Fibroblast of skin of right biceps (primary cell): ENCODE measurements at places on chromosomes 2 and 18.

- DNase-seq = no peak
These were observed 44.0 kb downstream of the STEAP3 start for GRCh38 chr2:119267604-119268003.

DNA sequence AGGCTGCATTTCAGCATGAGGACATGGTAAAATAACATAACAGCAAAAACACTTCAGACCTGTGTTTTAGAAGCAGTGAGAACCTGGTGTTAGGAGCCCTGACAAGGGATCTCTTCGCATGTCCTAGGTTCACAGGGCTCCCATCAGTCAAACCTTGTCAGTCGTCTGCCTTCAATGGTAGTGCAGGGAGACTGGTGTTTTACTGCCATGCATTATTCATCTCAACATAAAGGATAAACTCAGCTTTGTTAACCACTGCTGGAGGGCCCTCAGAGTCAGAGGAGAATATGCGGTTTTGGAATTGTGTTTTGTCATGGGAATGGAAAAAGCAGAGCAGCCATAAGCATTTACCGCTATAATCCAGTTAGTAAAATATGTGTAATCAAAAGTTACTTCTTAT, 275.9 kb upstream of the GCFC2 start:
- no peak for DNase-seq

DNA sequence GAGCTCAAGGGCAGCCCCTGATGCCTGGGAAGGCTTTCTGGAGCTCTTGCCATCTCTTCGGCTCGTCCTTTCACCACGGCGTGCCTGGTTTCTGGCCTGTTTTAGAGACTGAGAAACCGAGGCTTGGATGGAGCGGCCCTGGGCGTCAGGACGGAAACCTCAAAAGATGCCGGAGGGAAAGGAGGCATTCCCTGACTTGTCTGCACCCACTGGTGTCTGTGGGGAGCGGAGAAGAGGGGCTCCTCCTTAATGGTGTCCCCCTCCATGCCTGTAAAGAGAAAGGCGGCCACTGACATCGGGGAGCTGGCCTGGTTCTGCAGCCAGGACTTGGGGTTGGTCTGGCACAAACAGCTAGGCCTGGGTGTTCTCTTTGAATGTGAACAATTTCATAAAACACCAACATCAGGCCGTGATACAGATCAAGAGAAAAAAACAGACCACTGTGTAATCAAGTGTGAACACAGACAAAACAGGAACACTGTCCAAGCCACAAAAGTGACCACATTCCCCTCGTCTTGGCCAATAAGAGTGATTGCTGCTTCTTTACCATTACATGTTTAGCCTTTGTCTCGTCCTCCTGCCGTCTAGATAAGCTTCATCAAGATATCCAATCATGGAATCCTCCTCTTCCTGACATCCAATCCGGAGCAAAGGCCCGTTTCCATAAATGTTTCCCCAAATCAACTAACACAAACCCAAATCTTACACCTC, 633 bp upstream of the ILKAP start:
- no peak for DNase-seq

GRCh38 chr2:26970928-26971627, 641 bp downstream of the MAPRE3 start:
- DNase-seq = no peak

DNA sequence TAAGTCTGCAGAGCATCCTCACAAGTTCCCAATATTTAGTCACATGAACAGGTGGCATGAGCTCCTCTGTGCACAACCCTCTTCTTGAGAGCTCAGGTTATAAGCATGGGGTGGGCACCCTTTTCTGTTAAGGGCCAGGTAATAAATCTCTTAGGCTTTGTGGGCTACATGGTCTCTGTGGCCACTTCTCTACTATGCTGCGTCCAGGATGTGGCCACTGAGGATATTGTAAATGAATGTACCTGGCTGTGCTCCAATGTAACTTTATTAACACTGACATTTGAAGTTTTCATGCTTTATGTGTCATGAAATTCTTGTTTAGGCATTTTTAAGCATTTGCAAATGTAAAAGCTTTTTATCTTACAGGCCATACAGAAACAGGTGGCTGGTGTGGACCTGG, 116.8 kb upstream of the ST6GAL2 start:
- DNase-seq = peak; percentile 57

GRCh38 chr18:33817096-33817495, 239.1 kb downstream of the ASXL3 start:
- peak; percentile 95 for DNase-seq

DNA sequence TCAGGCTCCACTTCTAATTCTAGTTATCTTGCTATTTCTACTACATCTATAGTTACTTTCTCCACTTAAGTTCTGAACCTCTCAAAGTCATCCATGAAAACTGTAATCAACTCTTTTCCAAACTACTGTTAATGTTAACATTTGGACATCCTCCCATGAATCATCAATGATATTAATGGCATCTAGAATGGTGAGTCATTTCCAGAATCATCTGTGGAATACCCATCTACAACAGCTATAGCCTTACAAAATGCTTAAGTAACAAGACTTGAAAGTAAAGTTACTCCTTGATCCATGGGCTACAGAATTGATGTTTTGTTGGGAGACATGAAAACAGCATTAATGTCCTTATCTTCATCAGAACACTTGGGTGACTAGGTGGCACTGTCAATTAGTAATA, 35.4 kb downstream of the BARD1 start:
- DNase-seq = peak; percentile 39

DNA sequence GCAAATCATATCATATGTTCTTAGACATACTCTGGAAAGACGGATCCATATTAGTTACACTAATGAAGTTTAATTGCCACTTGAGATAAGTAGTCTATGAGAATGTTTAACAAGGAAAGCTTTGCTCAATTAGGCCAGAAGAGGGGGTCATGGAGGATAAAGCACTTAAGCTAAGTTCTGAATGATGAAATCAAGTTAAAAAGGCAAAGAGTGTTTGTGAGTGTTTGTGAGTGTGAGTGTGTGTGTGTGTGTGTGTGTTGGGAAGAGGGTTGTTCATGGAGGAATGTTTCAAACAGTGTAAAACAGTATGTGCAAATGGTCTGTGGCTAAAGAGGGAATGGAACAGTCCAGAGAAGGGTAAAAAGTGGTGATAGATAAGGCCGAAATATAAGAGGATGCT, 360.9 kb downstream of the ERBB4 start:
- DNase-seq = peak; percentile 3

- no peak for DNase-seq
These were observed 688 bp upstream of the WDR33 start for GRCh38 chr2:127811397-127812321.

- DNase-seq = no peak
These were observed 321.0 kb upstream of the NRP2 start for GRCh38 chr2:205361272-205361671.

DNA sequence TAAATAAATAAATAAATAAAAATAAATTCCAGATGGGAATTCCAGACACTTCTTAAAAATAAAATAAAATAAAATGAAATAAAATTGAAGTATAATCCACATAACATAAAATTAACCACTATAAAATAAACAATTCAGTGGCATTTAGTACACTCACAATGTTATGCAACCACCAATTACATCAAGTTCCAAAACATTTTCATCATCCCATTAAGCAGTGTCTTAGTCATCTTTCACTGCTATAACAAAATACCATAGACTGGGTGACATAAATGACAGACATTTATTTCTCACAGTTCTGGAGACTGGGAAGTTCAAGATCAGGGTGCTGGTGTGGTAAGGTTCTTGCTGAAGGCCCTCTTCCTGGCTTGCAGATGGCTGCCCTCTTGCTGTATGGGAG, 22.6 kb upstream of the PROKR1 start:
- no peak for DNase-seq

GRCh38 chr2:227188292-227188691, 23.9 kb downstream of the COL4A3 start:
- DNase-seq = peak; percentile 44

DNA sequence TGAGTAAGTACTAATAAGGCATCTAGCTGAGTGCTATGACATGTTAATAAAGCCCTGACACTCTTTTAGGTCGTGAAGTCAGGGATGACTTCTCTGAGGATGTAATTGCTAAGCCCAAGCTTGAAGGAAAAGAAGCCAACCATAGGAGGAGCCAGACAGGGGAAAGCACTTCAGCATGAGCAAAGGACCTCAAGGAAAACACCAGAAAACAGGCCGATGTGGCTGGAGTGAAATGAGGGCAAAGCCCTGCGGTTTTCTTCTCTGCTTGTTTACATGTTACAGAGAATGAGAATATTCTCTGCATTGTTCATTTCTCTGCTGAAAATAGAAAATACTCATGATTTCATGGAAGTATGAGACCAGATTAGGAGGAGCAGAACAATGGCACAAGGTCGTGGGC, 112.5 kb upstream of the ARHGAP28 start:
- no peak for DNase-seq

- peak; percentile 11 for DNase-seq
These were observed 258.0 kb downstream of the HDAC4 start for GRCh38 chr2:239142806-239143205.

- peak; percentile 79 for DNase-seq
These were observed 329.9 kb downstream of the DYSF start for GRCh38 chr2:71783215-71783614.

GRCh38 chr18:49961271-49961670, 147.9 kb upstream of the ACAA2 start:
- no peak for DNase-seq

- DNase-seq = no peak
These were observed 69.3 kb downstream of the KCNE4 start for GRCh38 chr2:223121283-223121682.

- DNase-seq = no peak
These were observed 72.8 kb downstream of the SOWAHC start for GRCh38 chr2:109686921-109687320.

GRCh38 chr18:63207143-63207790, 112.3 kb downstream of the BCL2 start:
- DNase-seq = no peak

DNA sequence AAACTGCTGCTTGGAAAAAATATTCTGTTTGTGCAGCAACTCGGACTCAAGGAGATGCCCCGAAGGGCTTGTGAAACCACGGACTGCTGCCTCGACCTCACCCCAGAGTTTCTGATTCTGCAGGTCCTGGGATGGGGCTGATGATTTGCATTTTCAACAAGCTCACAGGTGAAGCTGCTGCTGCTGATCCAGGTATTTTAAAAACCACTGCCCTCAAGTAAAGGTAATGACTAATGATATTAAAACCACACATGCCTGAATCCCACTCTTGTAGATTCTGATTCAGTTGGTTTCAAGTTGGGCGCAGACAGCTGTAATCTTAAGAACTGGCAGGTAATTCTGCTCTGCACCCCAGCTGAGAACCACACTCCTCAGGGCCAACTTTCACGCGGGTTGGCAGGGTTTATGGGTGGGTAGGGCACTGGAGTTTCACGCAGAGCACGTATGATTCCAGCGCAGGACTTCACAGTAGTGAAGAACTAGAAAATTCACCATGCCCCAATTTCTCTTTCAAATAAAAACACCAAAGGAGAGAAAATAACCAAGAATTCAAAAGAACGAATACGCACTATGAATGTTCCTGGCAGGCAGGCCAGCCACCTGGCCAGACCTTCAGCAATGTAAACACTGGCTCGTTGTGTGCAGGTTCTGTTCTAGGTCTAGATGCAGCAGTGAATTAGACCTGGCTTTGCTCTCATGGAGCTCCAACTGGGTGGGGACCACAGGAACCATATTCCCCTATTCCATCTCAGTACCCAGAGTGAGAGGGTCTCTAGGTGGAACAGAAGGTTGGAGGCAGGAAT, 74.6 kb upstream of the ZFP36L2 start:
- DNase-seq = no peak

GRCh38 chr2:64750001-64750816, 96.5 kb upstream of the SERTAD2 start:
- DNase-seq = peak; percentile 54

DNA sequence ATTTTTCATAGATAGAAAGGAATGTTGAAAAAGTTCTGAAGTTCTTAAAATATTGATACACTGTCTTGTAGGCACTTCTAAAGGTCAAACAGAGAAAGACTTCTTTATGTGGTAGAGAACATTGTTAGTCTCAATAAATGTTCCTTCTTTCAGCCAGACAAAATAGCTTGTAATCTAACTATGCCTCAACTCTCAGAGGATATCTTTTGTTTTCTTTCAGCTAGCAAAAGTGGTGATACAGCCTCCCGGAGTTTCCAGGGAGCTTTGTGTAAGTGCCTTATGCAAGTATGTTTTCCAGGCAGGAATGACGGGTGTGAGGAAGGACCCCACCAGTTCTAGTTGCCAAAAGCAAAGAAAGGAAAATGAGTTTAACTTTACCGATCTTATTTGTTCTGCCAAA, 452.1 kb upstream of the ST6GAL2 start:
- DNase-seq = peak; percentile 43

GRCh38 chr2:61173116-61173515, 11.1 kb downstream of the C2orf74 start:
- DNase-seq = no peak

GRCh38 chr2:234368861-234369261, 128.0 kb downstream of the ARL4C start:
- DNase-seq = no peak

GRCh38 chr18:72458271-72458670, 85.9 kb downstream of the CBLN2 start:
- DNase-seq = peak; percentile 29

DNA sequence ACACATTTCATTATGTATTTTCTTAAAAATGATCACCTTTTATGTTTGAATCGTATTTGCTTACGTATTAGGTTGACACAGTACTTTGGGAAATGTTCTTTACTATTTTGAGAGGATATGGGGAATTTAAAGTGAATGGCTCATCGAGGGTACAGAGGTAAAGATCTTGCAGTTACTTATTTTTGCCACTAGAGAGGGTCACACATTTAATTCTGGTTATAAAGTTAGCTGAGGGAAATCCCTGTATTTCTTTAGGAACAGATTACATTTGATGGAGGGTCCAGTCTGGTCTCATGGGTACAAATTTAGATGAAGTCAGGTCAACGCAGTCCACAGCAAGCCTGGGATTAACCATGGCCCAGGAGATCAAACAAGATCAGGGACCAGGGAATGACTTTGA, 24.5 kb downstream of the DYNC2LI1 start:
- no peak for DNase-seq

- DNase-seq = no peak
These were observed 21.6 kb downstream of the MAPK4 start for GRCh38 chr18:50581517-50581916.

- DNase-seq = no peak
These were observed 7.0 kb upstream of the NUP35 start for GRCh38 chr2:183117226-183117625.

DNA sequence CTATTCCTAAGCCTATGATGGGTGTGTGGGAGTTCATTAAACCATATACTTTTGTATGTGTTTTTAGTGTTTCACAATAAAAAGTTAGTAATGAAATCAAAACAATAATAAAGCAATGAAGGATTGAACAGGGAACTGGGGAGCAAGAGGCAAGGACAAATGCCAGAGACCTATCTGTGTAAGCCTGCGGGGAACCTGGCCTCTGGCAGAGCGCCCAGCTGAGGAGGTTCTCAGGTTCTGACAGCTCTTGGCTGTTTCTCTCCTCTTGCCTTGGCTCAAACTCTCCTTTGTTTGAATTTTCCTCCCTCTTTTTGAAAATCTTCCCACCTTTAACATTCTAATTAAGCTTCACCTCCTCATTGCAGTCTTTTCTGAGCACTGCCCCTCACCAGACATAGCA, 200.0 kb upstream of the NCKAP5 start:
- DNase-seq = no peak

- no peak for DNase-seq
These were observed 125.7 kb upstream of the RND3 start for GRCh38 chr2:150612957-150613710.

GRCh38 chr2:40095000-40095399, 315.9 kb upstream of the THUMPD2 start:
- peak; percentile 83 for DNase-seq

- no peak for DNase-seq
These were observed 126.2 kb downstream of the TRIB2 start for GRCh38 chr2:12842917-12843316.
